Smooth muscle cell of the brain vasculature (primary cell): ENCODE measurements at places on chromosomes 2 and 18.

GRCh38 chr2:218745559-218746469 is 35.2 kb downstream of the TTLL4 start:
- no peak for DNase-seq

GRCh38 chr2:201879996-201880395 is 73.7 kb downstream of the CDK15 start:
- DNase-seq, result no peak

DNA sequence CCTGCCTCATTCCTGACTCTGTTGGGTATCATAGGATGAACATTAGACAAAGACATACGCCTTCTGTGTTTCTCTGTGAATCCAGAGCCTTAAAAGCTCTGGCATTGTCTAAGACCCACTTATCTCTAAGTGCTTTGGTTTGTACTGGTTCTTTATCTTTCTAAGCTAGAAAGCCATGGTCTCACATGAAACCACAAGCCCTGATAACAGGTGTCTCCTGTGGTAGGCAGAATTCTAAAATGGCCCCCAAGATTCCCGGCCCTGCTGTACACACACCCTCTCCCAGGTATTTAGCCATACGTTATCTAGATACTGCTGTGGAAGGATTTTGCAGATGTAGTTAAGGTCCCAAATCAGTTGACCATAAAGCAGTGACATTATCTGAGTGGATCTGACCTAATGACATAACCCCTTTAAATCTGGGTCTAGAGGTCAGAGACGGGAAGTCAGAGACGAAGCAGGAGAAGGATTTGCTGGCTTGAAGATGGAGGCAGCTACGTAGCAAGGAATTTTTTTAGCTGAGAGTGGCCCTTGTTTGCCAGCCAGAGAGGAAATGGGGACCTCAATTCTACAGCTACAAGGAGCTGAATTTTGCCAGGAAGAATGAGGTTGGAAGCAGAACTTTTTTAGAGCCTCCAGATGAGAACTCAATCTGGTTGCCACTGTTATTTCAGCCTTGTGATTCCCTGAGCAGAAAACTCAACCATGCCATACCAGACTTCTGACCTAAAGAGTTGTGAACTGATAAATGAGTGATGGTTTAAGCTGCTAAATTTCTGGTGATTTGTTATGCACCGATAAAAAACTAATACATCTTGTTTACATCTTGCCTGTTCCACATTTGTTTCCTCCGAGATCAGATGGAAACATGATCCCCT is 186.7 kb downstream of the CAMKMT start:
- DNase-seq, result no peak

- DNase-seq, result no peak
These were observed 211.5 kb downstream of the TMEM247 start for GRCh38 chr2:46690825-46691224.

- DNase-seq, result no peak
These were observed 1.7 kb downstream of the TRIP12 start for GRCh38 chr2:229920011-229920641.

GRCh38 chr2:161379740-161380139 is 36.4 kb upstream of the TBR1 start:
- DNase-seq, result no peak

GRCh38 chr2:193695367-193695766 is 1500.6 kb upstream of the TMEFF2 start:
- DNase-seq, result peak; percentile 39

- DNase-seq, result no peak
These were observed 43.3 kb upstream of the SERPINB2 start for GRCh38 chr18:63844254-63844653.

DNA sequence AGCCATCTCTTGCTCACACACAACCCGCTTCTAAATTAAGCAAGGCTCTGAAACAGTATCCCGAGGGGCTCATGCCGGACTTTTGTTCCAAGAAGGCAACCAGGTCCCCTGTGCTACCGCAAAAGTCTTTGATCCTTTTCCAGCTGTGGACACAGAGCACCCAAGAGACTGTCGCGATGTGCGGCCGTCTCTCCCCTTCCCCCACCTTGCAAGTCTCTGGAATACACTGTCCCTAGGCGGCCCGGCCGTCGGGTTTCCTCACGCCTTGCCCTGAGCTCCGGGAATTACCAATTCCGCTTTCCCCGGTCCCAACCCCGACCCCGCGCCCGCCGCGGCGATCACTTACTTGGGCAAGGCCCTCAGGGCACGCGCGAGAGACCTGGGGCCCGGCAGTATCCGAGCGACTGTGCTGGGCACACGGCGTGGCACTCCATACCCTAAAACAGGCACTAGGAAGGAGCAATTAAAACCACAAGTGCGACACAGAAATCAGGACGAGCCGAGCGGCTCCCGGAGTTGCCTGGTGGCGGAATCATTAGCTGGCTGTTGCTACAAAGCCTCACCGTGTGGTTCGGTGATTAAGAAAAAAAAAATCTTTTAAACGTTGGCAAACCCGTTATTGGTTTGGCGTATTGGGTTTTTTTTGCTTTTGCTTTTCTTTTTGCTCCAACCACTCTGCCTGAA is 2.2 kb upstream of the DLX1 start:
- DNase-seq, result no peak

DNA sequence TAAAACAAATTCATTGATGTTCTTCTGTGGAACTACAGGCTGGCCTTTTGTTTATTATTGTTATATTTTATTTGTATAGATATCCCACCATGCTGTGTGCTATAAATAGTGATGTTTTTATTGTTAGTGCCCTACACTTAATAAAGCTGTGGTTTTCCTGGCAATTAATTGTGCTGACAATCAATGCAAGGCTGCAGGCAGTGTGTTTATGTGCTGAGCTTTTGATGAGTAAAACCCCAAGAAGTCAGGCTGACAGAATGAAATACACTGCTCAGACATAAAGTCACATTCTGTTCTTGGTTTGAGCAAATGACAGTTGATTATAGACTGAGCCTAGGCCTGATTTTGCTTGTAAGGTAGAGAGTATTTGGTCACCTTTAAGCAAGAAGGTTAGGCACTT is 362.7 kb downstream of the CPS1 start:
- no peak for DNase-seq
